Suppressor macrophage treated with lipopolysaccharide for 1 hour (primary cell): ENCODE measurements at places on chromosomes 3 and 15.

DNA sequence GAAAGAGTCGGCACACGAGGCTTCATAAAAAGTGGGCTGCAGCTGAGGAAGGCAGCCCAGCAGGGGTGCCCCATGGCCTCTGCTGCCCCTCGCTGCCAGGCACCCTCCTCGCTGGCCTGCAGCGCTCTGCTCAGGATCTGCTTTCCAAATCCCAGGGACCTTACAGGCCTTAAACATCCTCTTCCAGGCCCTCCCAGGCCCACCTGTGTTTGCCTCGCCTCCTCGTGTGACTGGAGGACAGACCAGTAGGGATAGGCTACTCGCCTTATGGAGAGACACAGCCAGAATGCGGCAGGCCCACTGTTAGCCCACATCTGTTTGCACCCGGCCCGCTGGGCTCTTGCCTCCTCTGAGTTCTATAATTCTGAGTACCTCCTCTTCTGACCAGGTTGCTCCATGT, 124.5 kb upstream of the PLXNA1 start:
- no peak for DNase-seq

- no peak for DNase-seq
Observed at GRCh38 chr15:87942316-87942715, 314.2 kb downstream of the NTRK3 start.

DNA sequence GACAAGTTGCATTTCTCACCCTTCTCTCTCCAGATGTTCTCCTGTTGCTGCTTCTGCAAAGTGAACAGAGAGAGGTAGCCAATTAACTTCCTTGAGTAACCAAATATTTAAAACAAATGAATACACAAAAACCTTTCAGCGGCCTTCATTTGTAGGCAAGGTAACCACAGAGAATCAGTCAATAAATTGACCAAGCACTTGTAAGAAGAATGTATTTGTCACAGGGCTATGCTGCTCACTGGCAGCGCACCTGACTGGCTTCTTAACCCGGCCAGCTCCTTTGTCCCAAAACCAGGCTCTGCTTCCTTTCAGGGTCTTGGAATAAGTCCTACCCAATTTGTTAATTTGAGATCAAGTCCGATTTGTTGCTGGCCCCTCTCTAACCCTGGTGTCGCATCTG, 43.5 kb upstream of the STXBP5L start:
- DNase-seq, result no peak

DNA sequence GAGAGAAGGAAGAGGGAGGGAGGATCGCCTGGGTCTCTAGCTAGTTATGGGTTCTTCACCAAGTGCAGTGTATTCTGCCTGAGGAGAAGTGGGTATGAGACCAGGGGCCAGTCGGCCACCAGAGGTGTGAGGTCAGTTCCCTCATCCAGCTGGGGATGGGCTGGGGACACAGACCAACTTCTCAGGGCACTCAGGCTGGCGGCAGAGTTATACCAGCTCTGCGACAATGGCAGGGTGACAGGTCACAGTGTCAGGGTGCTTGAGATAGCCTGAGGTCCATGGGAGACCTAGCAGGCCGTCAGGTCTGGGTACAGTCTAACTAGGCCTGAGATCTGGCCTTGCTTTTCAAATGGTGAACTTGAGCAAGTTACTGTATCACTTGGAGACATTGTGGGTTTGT, 31.4 kb upstream of the PLXNA1 start:
- DNase-seq, result no peak

DNA sequence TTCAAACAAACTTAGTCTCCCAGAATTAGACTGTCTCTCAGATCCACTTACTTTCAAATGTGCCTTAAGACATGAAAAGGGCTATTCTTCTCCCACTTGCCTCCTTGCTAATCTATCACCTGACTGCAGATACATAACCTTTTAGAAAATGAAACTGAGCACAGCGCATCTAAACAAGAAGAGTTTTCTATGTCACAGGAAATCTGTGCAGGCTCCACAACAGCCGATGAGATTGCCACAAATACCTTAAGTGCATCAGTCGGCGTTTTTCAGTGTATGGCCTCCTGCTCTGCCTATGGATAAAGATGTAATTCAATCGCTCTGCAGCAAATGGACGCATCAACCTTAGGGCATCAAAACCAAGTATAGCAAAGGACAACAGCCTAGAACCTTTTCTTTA, 544.2 kb downstream of the FOXP1 start:
- no peak for DNase-seq

- DNase-seq, result no peak
Observed at GRCh38 chr3:141992512-141992911, 116.1 kb downstream of the ATP1B3 start.

GRCh38 chr3:144552346-144553057, 580.9 kb downstream of the DIPK2A start:
- no peak for DNase-seq

DNA sequence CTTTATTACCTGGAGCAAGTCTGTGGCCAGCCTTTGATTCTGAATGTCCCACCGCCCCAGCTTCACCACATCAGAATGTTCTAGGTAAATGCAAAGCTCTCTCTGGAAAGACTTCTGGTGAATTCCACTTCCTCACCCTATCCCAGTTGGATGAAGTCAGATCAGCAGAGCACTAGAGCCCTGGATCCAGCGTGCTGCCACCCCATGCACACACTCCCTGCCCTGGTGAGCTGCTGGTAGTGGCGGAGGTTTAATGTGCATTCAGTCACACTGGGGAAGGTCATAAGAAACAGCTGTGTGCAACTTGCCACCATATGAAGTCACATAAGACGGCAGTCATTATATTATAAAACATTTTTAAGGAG, 16.3 kb upstream of the SLC41A3 start:
- DNase-seq, result no peak

- no peak for DNase-seq
Observed at GRCh38 chr15:67228286-67228685, 26.2 kb downstream of the AAGAB start.

GRCh38 chr3:174973465-174973864, 114.3 kb downstream of the NAALADL2 start:
- no peak for DNase-seq

DNA sequence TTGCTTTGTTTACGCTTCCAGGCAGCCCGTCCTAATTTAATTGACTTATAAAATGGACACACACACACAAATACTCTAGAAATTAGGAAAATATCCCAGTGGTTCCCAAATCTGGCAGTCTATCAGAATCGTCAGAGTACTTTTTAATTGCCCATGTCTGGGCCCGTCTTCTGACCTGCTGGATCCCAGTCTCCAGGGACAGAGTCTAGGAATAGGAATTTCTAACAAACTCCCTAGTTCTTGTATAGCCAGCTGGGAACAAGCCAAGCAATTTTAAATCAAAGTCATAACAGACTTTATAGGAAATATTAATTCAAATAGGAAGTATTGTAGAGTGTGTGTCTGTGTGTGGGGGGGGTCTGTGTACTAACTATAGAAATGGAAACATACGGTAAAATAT, 33.4 kb downstream of the LDHAL6B start:
- no peak for DNase-seq

DNA sequence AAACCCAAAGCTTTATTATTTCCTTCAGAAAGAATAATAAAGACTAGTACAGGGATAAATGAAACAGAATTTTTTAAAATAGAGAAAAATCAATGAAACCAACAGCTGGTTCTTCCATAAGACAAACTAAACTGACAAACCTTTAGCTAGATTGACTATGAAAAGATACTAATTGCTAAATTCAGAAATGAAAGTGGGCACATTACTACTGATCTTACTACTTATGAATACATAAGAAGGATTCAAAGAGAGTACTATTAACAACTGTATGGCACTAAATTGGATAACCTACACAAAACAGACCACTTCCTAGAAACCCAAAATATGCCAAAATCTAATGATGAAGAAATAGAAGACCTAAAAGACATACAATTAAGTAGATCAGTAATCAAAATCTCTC, 278.2 kb downstream of the ISL2 start:
- no peak for DNase-seq

DNA sequence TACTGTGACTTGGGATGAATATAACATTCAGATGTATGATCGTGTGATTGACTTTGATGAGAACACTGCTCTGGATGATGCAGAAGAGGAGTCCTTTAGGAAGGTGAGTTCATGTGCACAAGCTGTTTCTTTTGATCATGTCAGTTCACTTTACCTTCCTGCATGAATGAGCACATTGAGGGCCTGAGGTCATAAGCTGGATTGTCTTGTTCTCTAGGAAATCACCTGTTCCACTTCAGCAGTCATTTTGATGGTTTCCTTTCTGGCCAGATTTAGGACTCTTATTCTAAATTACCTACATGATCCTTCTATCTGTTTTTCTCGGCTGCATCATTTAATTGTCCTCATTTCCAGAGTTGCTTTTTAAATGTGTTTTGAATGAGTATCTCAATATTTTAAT, 4.1 kb downstream of the RCN2 start:
- DNase-seq, result no peak

GRCh38 chr3:27201492-27201891, 167.7 kb downstream of the NEK10 start:
- DNase-seq, result no peak

GRCh38 chr3:139897759-139898158, 37.2 kb upstream of the CLSTN2 start:
- no peak for DNase-seq

DNA sequence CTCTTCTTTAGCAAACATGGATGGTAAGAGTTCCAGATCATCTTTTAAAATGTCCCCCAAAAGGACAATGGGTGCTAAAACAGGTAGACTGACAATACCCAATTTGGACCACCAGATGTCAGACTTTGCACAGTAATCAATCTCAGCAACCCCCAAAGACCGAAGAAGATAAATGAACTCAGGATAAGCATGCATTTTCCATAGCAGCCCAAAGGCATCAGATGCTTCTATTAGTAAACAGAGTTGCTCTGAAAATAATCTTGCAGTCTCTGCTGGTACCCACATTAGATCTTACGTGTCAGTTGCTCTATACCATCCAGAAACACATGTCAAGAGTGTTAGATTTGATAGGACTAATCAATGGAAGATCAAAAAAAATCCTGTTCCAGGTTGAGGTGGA, 20.6 kb downstream of the MYH15 start:
- DNase-seq, result peak; percentile 57

DNA sequence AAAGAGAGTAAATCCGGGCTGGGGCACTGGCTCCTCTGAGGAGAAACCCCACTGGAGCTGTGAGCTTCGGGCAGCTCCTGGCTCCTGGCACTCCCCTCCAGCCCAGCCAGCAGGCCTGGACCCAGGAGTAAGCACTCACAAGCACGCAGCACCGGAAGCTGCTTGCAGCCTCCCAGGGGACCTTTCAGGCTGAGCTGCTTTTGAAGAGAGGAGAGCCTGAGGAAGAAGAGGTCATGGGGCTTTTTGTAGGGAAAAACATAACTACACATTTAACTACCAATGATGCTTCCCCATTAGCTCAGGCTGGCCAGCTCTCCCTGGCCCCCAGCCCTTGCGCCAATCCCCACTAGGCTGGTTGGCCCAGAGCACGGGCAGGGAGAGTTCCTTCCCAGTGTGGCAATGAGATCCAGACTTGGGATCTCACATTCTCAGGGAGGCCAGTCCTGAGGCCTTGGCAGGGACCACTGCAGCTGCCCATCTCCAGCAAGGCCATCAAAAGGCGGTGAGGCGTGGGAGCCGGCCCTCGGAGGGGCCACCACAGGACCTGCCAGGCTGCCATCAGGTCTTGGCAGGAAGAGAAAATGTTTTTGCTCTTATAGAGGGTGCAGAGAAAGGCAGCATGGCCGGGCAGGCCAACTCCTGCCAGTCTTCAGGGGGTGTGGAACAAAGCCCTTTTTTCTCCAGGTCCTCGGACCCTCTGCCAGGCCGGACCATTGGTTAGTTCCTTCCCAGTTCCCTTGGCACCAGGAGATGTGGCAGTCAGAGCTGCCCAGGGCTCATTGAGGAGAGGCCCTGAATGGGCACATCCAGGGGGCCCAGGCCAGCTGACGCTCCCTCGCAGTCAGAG, 41.5 kb upstream of the MFGE8 start:
- DNase-seq, result no peak

GRCh38 chr3:151305775-151306151, 10.9 kb downstream of the GPR87 start:
- DNase-seq, result no peak

- no peak for DNase-seq
Observed at GRCh38 chr3:141065841-141066805, 15.0 kb downstream of the SPSB4 start.

- DNase-seq, result peak; percentile 21
Observed at GRCh38 chr15:93451822-93452221, 362.8 kb upstream of the RGMA start.

DNA sequence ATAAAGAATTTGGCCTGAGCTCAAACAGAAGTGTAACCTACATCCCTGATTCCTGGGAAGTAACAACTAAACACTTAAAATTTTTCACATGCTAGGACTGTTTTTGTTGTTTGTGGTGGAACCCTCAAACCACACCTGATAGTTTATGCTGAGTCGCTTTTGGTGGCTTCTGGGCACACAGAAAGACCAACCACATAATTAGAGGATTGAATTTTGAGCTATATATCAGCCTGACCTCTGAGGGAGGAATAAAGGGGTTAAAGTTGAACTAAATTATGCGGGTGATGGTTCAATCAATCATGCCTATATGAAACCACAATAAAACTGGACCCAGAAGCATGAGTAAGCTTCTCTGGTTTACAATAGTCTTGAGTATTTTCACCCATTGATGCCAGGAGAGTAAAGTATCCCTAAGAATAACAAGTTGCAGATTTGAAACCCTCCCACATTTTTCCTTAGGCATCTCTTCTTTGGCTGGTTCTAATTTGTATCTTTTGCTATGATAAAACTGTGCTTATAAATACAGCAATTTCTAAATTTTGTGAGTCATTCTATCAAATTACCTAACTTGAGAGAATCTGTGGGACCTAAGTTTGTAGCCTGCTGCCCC, 1304.5 kb upstream of the GBE1 start:
- DNase-seq, result no peak

- DNase-seq, result no peak
Observed at GRCh38 chr3:117842086-117842485, 1132.5 kb downstream of the TUSC7 start.
